ENCODE measurements at places on chromosomes 11 and 22.

DNA sequence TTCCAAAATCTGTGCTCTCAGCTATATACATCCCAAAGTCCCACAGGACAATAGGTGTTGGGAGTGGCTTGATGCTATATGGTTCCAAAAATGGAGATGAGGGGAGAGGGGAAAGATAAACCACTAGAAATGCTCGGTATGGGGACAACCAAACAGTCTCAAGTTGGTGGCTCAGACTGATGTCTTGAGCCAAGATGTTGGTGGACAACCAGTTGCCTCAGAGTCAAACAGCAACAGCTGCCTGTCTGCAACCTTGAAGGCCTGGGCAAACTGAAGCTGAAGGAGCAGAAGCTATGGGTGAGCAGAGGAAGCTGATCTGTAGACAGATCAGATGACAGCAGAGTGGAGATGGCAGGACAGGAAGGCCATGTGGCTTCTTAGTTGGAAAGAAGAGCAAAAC, 4.0 kb downstream of the RRP8 start:
- DNase-seq: no peak

GRCh38 chr11:8760896-8761295, 78.3 kb downstream of the RPL27A start:
- DNase-seq: no peak

GRCh38 chr11:134346976-134347350, 15.2 kb downstream of the GLB1L2 start:
- DNase-seq: no peak

DNA sequence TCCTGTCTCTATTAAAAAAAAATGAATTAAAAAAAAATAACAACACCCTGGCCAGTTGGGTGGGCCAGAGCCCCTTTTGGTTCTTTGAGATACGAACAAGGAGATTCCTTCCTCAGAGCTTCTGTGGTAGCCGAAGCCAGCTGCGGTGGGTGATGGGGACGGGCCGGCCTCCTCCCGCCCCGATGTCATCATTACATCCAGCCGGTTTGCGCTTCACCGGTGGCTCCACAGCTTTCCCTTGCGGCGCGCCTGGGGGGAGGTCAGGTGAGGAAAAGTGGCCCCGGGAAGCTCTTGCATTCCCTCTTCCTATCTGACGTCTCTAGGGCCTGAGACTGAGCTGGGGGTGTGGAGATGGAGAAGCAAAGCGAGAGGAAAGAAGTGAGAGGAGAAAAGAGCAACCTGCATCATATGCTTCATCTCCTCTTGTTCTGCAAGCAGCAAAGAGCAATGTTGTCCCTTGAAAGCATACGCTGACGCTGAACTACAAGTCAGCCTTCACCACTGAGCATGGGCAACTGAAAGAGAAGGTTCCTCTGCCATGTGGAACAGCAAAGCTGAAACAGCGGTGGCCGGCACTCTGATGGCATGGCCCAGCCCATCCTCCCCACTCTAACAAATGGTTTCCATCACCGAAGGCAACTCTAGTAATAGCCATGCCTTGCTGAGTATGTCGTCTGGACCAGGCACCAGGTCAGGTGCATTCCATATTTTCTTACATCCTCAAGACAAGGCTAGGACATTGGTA, 6.0 kb downstream of the ADAMTS8 start:
- no peak for DNase-seq

DNA sequence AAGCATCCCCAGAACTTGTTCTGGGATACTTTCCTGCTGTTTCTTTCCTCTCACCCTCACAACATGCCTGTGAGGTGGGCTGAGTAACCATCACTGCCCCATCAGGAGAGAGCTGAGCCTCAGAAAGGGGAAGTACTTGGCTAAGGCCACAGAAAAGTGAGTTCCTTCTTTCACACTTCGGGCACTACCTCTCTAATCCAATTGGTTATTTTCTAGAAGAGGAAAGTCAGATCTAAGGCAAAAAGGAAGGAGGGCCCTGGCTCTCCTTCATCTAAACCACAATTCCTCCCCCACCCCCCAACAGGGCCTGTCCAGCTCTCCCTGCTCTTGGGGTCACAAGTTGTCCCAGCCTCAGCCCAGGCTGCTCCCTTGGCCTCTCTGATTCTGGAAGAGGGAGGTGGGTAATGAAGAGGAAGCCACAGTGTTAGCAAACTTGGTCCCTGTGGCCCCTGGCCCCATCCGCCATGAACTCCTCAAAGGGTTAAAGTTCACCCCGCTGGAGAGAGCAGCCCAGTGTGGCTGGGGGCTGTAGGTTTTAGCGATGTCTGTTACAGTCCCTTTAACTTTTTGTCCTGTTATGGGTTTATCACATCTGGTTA, 34.0 kb downstream of the SLC22A12 start:
- DNase-seq: no peak
